Gastroesophageal sphincter (tissue), 4 donors: ENCODE measurements at places on chromosomes 6 and 20.

DNA sequence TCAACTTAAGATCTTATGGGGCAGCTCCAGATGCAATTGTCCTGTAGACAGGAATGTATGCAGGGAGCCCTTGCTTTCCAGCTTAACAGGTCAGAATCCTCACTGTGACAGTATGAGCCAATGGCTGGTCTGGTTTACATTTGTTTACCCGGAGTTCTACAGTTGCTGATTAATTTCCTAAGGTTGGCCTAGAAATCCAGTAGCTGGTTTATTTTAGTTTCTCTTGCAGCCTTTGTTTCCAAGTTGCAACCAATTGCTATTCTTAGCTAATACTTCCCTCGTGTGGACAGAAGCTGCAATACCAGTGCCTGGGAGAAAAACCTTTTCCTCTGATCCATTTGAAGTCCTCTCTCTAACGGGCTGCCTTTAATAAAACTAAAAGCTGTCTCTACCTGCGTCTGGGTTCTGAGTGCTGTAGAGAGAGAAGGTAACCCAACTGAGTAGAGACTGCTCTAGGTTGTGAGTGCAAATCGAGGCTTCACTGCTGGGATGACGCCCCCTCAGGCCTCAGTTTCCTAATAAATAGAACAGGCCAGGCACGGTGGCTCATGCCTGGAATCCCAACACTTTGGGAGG lies 45.9 kb downstream of the ZNF217 start:
- no peaks in the 10 kb centered on the region for H3K36me3 ChIP-seq
- no peak overlapping the region for H3K27ac ChIP-seq
- ATAC-seq = peak; percentile 25
- H3K4me1 ChIP-seq = no peaks in the 10 kb centered on the region
- no peaks in the 10 kb centered on the region for H3K27me3 ChIP-seq
- H3K4me3 ChIP-seq = no peak overlapping the region

- no peaks in the 10 kb centered on the region for H3K36me3 ChIP-seq
- no peak overlapping the region for H3K4me3 ChIP-seq
- ATAC-seq = no peak
- no peak overlapping the region for H3K27ac ChIP-seq
- no peaks in the 10 kb centered on the region for H3K27me3 ChIP-seq
- H3K4me1 ChIP-seq = no peaks in the 10 kb centered on the region
These were observed 23.2 kb downstream of the GLYATL3 start for GRCh38 chr6:49522710-49523593.

DNA sequence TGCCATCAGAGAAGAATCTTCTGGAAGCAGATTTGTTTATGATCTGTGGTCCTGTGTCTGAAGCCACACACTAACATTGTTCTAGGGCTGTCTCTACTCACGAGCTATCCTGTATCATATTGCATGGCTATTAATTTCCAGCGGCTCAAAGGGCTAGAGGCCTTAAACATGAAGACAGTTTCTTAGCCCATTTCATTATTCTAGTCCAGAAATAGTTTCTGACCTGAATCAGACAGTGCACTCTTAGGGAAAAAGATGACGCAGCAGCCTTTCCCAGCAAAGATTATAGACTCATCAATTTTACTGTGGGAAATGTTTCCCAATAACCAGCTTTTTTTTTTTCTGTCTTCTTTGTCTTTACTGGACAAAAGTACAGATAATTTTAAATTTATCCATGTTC lies 105.3 kb upstream of the SUPT3H start:
- H3K4me1 ChIP-seq = no peaks in the 10 kb centered on the region
- no peak for ATAC-seq
- no peaks in the 10 kb centered on the region for H3K36me3 ChIP-seq

DNA sequence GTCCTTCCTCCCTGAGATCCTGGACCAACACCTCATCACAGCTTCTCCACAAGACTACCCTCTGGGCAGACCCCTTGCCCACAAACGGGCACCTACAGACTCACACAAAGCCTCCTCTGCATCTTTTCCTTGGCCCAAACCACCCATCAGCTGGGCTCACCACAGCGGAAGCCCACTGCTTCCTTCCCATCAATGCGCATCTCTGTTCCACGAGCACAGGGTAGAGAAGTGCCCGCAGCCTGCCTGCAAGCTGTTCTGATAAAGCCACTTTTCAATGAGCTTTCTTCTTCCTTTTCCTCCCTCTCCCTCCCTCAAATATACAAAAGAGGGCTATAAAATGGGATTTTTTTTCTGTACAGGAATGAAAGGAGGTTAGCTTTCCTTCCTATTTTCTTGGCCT lies 111.2 kb downstream of the NFATC2 start:
- no peak for ATAC-seq
- H3K4me1 ChIP-seq = peaks cover 19% of the 10 kb centered on the region
- no peak overlapping the region for H3K27ac ChIP-seq

- no peaks in the 10 kb centered on the region for H3K4me1 ChIP-seq
- ATAC-seq = no peak
- H3K4me3 ChIP-seq = no peak overlapping the region
These were observed 941.4 kb upstream of the MAN1A1 start for GRCh38 chr6:120290964-120291363.

DNA sequence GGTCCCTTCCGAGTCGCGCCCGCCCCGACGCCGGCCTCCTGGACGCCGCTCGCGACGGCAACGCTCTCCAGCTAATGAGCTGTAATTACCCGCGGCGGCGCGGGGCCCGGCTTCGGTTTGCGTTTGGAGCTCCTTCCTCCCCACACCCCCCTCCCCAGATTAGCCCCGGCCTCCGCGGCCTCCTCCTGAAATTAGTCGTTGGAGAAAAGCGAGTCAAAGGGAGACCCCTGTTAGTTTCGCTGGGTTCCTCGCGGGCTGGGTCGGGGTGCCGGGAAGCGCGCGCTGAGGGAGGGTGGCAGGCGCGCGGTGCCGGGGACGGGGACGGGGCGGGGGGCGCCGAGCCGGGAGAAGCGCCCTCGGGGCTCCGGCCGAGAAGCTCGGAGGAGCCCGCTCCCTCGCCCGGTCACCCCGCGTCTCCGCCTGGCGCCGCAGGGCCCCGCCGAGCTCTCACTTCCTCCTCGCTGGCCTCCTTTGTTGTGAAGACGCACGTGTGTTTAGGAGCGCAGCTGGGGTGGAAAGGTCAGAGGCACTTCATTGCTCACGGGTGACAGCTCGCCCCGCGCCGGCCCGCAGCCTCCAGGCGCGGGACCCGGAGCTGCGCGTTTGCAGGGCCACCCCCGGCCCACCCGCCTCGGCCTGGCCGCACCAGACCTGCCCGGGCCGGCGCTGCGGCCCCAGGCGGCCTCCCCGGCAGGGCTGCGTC lies 4.9 kb downstream of the FOXC1 start:
- H3K4me3 ChIP-seq = peak overlapping the region; percentile 1
- H3K27ac ChIP-seq = peak overlapping the region; percentile 96
- ATAC-seq = no peak
- H3K27me3 ChIP-seq = peaks cover 88% of the 10 kb centered on the region
- no peaks in the 10 kb centered on the region for H3K4me1 ChIP-seq
- H3K36me3 ChIP-seq = no peaks in the 10 kb centered on the region

DNA sequence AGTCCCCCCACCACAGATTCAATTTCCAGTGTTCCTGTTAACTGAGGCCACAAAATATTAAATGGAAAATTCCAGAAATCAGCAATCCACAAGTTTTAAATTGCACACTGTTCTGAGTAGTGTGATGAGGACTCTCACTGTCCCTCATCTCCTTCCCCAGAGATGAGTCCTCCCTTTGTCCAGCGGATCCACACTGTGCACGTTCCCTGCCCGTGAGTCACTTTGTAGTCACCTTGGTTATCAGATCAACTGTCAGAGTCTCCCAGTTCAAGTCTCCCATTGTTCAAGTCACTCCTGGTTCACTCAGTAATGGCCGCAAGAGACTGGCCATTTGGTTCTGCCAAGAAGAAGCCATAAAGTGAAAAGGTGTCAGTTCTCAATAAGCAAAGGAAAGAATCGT lies 168.6 kb upstream of the AFDN start:
- H3K4me3 ChIP-seq = no peak overlapping the region
- H3K36me3 ChIP-seq = no peaks in the 10 kb centered on the region

DNA sequence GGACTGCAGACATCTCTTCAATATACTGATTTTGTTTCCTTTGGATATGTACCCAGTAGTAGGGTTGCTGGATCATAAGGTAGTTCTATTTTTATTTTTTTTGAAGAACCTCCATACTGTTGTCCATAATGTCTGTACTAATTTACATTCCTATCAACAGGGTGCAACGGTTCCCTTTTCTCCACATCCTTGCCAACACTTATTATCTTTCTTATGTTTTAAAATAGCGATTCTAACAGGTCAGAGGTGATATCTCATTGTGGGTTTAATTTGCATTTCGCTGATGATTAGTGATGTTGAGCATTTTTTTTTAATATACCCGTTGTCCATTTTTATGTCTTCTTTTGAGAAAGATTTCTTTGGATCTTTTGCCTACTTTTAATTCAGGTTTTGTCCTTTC lies 2.0 kb upstream of the TP53RK start:
- no peaks in the 10 kb centered on the region for H3K27me3 ChIP-seq
- no peak for ATAC-seq
- no peak overlapping the region for H3K4me3 ChIP-seq
- no peak overlapping the region for H3K27ac ChIP-seq
- peaks cover 31% of the 10 kb centered on the region for H3K4me1 ChIP-seq
- H3K36me3 ChIP-seq = peaks cover 9% of the 10 kb centered on the region
